Iris pigment epithelial cell (primary cell): ENCODE measurements at places on chromosomes 6 and 20.

GRCh38 chr6:81859884-81860283 is 107.4 kb upstream of the TENT5A start:
- no peak for DNase-seq

- no peak for DNase-seq
Measured at GRCh38 chr6:5638666-5639065, 368.1 kb downstream of the NRN1 start.

DNA sequence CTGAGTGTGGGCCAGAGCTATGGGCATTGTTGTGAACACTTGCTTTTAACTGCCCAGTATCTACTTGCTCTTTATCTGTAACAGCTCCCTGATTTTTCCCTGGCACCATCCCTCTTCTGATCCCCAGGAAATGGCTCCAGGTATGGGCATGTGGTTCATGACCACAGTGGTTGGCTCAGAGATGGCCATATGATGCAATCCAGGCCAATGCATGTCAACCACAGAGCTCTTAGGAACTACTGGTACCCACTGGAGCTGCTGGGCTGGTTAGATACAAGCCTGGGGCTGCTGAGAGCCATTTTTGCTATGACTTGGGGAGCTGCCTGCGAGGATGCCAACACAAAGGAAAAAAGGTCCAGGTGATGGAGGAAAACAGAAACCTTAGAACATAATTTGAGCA is 55.6 kb downstream of the KCNB1 start:
- DNase-seq, result no peak

- DNase-seq, result no peak
Measured at GRCh38 chr6:51260003-51260402, 441.3 kb downstream of the TFAP2B start.

- DNase-seq, result peak; percentile 54
Measured at GRCh38 chr6:31037682-31038081, 27.4 kb downstream of the MUC22 start.

DNA sequence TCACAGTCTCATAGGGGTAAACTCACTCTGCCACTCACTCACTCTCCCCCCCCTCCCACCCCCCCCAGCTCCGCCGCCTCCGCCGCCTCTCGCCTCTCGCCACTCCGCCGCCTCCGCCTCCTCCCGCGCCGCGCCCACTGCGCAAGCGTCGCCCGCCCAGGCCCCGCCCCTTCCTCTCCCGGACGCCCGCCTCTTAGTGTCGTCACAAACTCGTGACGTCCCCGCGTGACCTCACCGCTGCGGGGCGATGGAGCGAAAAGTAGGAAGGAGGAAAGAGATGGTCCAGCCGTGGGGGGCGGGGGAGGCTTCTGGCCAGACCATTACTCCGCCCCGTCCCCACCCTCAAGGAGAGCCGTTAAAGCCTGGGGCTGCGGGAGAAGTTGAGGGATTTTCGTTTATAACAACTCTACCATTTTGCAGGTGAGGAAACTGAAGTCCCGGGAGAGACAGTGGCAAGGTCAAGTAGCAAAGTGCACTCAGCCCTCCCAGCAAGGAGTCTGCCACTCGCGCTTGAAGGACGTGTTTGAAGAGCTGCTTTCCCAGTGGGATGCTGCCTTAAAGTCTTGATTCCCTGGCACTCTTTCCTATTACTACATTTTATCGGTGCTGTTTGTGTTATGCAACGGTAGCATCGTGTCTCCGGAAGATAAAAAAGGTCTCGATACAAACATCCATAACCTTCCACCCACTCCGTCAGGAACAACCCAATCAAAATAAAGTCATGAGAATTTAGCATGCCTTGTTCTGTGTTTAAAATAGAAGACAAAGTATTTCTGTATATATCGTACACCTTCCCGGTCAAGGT is at the start of gene ILRUN:
ILRUN (minus strand) TSS at position 29 of the 805 bp plus-strand sequence. CDS start 164 bp downstream, outside the sequence.
- peak; percentile 94 for DNase-seq

DNA sequence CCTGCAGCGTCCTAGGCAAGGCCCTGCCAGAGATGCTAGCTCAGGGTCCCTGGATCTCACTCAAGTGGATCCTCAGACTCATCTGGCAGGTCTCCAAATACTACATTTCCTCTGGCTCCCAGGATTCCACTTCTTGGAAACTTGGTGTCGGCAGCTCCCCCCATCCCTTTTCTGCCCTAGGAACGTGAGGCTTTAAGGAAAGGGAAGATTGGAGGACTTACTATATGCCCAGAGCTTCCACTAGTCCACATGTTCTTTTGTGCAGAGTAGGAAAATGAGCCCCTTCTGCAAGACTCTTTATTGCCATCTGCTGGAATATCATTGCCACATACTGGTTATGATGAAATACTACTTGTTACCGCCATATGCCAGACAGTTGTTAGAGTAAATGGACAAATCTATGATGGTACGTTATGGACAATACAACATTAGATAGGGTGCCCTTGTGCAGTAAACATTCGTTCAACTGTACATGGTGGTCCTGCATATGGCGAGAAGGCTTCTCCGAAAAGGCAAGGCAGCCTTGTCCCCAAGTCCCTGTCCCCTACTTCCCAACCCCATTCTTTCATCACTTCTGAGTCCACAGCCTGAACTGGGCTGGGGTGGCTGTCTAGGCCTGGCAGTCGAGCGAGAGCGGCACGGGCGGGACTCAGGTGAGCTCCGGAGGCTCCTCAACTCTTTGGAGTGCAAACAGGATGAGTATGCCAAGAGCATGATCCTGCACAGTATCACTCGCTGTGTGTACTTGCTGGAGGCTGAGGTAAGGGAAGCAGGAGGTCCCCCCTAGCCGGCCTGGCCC is 780 bp downstream of the ARMC12 start:
- DNase-seq, result peak; percentile 85

- no peak for DNase-seq
Measured at GRCh38 chr6:37956711-37957275, 137.3 kb downstream of the ZFAND3 start.

- no peak for DNase-seq
Measured at GRCh38 chr20:57392512-57393271, 1.5 kb downstream of the RBM38 start.

DNA sequence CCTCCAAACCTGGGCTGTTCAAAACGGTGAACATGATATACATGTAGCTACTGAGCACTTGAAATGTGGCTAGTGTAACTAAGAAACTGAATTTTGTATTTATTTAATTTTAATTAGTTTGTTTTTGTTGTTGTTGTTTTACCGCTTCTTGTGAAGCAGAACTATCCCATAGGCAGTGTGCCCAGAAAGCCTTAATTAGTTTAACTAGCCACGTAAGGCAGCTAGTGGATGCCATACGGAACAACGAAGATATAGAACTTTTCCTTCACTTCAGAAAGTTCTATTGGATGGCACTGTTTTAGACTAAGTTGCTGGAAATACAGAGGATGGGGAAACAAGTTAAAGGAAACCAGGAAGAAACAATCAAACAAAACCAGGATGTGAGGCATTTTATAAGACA is 70.6 kb downstream of the NUDT3 start:
- DNase-seq, result no peak

GRCh38 chr6:96016334-96017069 is 728 bp downstream of the FUT9 start:
- DNase-seq, result no peak

DNA sequence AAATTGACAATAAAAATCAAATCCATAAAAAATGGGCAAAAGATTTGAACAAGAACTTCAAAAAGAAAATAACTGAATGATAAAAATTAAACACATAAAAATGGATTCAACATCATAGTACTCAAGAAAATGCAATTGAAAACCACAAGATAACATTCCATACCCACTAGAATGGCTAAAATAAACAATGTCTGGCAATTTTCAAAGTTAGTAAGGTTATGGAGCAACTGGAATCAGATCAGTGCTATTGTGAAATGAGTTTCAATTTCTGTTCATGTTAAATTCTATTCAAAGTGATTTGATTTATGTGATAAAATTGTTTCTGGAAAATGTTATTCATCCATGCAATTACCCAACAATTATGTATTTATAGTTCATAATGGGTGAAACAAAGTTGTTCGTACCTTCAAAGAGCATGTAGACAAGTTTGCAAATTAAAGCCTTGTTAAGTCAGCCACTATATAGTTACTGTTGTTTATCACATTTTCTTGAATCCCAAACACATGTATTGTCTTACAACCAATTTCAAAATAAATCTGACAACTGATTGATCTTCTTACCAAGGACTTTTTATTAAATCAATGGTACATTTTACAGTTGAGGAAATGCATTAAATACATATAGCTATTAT is 151.5 kb upstream of the CENPW start:
- peak; percentile 88 for DNase-seq

DNA sequence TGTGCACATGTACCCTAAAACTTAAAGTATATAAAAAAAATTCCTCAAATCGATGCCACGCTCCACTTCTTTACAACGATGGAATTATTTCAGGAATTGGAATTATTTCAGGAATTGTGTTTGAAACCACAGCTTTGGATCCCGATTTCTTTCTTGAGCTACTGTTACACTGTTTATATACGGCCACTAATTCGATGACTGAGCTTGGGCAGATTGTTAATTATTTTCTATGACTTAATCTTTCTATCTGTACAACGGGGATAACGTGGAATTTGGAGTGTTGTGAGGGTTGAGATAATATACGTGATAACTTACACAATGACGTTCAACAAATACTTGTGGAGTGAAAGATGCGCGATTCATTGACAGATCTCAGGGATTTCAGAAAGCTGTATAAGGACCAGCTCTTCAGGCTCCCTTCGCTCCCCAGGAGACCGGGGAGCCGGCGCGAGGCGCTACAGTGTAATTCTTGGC is 171.3 kb downstream of the SLC16A10 start:
- DNase-seq, result no peak

- peak; percentile 16 for DNase-seq
Measured at GRCh38 chr6:118895261-118895560, 1.3 kb downstream of the ASF1A start.

DNA sequence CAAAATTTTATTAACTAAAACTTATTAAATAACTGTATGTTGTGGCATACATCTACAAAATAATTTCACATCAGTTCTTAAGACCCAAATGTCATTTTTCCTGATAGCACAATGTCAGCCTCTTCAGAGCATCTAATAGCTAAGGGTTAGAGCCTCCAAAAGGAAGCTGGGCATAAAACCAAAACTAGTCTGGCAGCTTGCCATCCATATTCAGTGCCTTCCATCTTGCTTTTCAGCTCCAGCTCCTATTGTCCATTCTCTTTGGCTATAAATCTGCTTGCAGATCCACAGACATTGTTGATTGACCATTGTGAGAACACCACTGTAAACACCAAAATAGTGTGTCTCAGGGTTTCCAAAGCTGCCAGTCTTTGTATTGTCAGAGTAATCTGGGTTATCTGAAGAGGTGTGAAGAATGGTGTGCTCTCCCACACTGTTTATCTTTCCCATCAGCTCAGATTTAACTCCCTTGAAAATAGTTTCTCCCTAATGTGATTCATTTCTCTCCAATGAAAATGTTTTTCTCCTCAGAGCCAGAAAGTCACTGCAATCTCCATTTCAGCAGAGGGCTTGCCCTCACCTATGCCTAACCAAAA is 154.8 kb upstream of the KCNQ5 start:
- DNase-seq, result no peak

DNA sequence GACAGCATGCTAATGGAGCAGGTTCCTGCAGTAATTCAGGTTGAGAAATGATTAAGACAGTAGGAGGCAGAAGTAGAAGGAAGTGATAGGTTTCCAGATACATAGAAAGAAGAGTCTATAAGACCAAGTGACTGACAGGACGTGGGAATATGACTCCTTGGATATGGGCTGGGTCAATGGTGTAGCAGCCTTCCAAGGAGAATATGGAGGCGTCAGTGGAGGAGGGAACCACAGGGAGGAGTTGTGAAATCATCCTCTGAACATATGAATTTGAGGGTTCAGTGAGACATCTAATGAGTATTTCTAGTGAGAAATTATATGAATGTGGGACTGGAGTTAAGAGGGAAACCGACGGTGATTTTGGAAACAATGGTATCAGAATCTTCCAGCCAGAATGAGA is 43.3 kb downstream of the NUDT3 start:
- DNase-seq, result peak; percentile 42

GRCh38 chr20:34431168-34431567 is 68.1 kb downstream of the ITCH start:
- DNase-seq, result no peak

DNA sequence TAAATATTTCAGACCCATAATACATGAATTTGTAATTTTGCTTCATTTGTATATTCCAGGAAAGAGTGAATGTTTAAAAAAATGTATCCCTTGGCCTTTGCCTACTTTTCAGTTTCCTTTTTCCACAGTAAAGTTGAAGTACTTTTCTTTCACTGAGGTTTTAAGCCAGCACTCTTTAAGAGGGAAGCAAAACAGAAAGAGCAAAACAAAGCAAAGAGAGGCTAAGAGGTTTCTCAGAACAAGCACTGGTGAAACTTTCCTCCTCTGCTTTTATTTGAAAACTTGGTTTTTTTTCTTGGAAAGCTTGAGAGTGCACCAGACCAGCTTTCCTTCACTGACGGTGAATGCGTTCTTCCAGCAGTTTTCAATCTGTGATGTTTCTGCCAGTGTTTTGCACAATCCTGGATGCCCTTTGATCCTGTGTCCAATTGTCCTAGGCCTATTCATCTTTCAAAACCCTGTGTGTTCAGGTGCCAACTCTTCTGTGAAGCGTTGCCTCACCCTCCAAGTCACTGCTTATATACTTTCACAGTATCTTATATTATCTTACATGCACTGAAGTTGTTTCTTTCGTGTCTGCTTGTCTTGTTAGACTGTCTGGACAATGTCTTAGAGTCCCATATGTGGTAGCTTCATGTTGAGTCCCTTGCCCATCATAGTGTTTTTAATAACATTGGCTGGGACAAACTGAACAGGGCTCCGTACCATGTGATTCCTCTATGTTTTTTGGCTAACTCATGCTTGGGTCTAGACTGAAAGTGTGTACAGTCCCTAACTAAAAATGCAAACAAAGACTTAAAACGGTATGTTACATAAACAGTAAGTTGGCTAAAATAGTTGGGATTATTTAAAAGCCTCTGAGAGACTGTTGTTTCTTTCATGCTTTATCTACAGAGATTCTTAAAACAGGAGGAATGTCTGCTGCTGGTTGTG is 1.9 kb downstream of the RNF217 start:
- DNase-seq, result peak; percentile 63

- peak; percentile 21 for DNase-seq
Measured at GRCh38 chr6:152233547-152234320, 403.4 kb downstream of the SYNE1 start.

- DNase-seq, result peak; percentile 65
Measured at GRCh38 chr6:44494011-44494501, 106.5 kb downstream of the CDC5L start.

DNA sequence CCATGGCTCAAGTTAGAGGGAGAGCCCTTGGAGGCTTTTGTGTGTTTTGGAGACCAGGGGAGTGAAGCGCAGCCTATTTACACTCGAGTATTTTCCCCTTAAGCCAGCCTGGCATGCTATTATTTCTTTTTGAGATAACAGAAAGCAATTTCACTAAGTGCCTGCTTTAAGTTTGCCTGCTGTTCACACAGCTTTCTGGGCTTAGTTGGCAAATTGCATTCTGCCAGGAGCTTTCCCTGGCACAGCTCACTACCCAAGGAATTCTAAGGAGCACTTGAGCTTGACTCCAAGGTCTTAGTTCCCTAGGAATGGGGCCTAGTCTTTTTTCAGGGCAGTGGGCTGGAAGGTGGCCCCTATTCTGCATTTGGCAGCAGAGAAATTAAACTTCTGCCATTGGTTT is 19.0 kb upstream of the ASXL1 start:
- DNase-seq, result no peak
